ENCODE measurements at places on chromosomes 4 and X.

GRCh38 chr4:71009890-71010588 lies 16.6 kb downstream of the DCK start:
- no peak for DNase-seq

DNA sequence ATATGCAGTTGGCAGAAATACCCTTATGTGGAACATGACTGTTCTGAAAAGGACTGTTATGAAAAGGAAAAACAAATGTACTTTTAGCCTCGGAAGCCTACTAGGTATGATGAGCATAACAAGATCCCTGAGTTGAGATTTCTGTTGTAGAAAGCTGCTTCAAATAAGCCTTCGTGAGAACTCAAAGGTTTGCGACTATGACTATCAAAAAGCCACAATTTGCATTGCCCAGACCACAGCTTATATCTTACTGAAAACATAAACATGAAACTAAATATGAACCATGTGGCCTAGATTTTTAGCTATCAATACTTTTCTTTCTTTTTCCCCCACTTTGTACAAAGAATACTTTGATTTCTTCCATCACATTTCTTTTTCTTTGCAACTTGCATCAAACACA lies 398.2 kb upstream of the LCORL start:
- no peak for DNase-seq

GRCh38 chr4:173990869-173991210 lies 292.6 kb downstream of the FBXO8 start:
- DNase-seq: no peak

- no peak for DNase-seq
Observed at GRCh38 chrX:69093960-69094871, 71.0 kb downstream of the PJA1 start.

GRCh38 chr4:150207871-150208270 lies 129.6 kb downstream of the DCLK2 start:
- no peak for DNase-seq

DNA sequence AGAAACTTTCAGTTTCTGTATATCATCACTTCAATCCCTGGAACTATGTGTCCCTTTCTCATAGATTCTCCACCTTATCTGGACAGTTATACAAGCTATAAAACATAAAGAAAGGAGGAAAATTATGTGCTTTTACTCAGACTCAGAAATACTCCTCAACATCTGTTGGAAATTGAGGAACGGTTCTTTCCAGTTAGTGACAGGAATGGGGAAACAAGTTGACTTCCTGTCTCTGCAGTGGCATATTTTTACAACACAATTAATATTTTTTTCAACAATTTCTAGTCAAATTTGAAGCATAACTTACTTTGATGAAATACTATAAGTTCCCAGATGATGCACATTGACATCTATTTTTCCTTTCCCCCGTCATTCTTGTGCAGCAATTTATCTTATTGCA lies 27.9 kb downstream of the ABHD18 start:
- DNase-seq: no peak

DNA sequence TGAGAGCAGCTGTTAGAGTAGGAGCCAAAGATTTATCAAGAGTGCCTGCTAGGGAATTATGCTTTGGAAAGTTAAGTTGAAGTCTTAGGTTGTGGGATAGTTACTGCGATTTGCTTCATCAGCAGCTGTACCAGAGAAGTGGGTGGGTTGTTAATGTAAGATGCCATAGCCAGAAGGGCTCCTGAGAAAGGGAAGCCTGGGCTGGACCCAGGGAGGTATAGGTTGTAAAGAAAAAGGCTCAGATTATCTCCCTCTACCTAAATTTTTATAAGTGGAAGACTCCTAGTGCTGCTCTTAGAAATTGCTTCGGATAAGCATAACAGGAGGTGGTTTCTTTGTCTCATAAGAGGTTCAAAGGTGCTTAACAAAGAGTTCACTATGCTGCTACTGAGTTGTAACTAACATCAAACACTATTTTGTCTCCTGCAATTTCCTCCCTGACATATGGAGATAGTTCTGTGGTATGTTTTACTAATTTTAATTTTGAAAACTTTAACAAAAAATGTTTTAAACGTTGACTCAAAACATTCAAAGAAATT lies 356.9 kb downstream of the DTHD1 start:
- no peak for DNase-seq

- no peak for DNase-seq
Observed at GRCh38 chr4:90174621-90175023, 47.4 kb downstream of the CCSER1 start.

- DNase-seq: peak; percentile 2
Observed at GRCh38 chr4:8908206-8908893, 36.7 kb upstream of the HMX1 start.

GRCh38 chr4:31784558-31784957 lies 1064.4 kb downstream of the PCDH7 start:
- no peak for DNase-seq

- peak; percentile 91 for DNase-seq
Observed at GRCh38 chrX:153971124-153971449, 531 bp downstream of the HCFC1 start.

- no peak for DNase-seq
Observed at GRCh38 chrX:44484607-44485146, 58.0 kb downstream of the FUNDC1 start.

GRCh38 chr4:110196206-110196870 lies 2.1 kb downstream of the ELOVL6 start:
- peak; percentile 20 for DNase-seq
